ENCODE measurements at places on chromosomes 1 and 21.

DNA sequence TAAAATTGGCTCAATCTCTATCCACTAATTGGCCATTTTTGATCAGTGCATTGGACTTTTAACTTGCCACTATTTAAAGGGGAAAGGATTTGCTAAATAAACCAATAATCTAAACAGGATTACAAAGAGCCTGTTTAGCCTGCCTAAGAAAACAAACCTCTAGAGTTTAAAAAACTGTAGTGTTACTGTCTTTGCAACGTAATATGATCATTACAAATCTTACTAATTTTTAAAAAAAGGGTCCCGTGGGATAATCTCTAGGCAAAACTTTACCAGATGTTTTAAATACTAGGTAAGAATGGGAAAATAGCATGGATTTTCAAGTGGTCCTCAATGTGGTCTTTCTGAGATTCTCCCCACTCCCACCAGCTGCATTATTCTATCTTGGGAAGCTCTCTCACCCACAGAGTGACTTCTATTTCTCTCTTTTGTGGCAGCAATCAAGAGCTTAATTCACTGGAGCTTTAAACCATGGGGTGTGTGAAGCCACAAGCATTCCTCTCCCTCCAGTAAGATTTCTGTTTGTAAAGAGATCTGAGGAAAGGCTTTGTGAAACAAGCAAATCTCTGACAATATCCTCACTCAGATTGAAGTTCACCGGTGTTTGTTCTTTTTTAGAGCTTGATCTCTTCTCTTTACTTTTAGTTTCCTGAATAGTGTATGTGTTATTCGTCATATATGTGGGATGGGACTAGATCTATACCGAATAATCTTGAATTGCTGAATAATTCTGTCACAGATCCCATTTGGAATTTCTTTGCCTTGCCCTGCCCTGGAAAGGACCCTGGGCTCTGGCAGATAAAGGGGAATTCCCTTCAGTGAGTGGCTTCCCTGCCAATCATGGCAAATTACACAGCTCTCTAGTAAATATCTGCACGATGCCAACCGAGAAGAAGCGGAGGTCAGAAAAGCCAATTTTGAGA is 132.2 kb downstream of the TLR5 start:
- no peak for DNase-seq

DNA sequence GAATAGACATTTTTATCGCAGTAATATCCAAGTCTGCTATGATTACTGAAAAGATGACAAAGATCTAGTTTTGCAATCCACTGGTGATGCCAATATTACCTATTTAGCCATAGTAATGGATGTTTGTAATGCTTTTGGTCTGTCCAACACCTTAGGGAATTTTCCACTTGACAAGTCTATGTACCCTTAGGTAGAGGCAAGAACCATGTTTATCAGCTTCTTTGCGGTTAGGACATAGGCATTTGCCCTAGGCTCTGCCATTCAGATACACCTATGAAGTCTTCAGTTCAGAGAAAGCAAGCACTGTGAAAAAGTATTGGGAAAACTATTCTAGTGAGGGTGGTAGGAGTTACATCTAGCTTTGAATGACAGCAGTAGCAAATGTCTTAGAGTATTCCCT is 40.2 kb upstream of the SLC35D1 start:
- DNase-seq, result no peak

- no peak for DNase-seq
Measured at GRCh38 chr1:94544706-94545490, 3.3 kb upstream of the F3 start.

- no peak for DNase-seq
Measured at GRCh38 chr1:2560299-2561073, 4.3 kb downstream of the TNFRSF14 start.

DNA sequence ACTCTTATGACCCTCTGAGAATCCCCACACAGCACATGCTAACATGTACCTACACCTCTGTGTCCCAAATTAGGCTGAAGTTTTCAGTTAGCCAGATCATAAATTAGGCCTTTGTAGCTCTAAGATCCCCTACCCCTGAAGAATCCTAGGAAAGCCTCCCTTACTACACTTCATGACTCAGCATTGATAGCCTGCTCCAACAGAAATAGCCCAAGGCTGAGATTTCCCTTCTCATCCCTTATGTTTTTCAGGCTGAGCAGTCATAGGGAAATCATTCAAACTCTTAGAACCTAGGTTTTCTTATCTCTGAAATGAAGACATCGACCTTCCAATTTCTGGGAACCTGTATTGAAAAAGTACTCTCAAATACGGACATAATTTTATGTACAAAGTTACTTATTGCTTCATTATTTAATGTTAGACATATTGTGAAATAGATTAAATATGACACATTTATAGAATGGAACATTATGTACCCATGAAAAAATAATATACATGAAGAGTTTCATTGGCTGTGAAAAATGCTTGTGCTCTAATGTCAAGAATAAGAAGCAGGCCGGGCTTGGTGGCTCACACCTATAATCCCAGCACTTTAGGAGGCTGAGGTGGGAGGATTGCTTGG is 122.4 kb upstream of the UBE2U start:
- DNase-seq, result no peak

GRCh38 chr21:42373196-42373907 is 7.0 kb upstream of the TFF1 start:
- no peak for DNase-seq

GRCh38 chr1:235582130-235582529 is 67.5 kb downstream of the GNG4 start:
- DNase-seq, result no peak

GRCh38 chr1:154567386-154568156 is at the start of gene CHRNB2:
Gene CHRNB2, plus strand, starts transcription at chr1:154567778. Its CDS starts 267 bp downstream, at chr1:154568045.
- peak; percentile 78 for DNase-seq

DNA sequence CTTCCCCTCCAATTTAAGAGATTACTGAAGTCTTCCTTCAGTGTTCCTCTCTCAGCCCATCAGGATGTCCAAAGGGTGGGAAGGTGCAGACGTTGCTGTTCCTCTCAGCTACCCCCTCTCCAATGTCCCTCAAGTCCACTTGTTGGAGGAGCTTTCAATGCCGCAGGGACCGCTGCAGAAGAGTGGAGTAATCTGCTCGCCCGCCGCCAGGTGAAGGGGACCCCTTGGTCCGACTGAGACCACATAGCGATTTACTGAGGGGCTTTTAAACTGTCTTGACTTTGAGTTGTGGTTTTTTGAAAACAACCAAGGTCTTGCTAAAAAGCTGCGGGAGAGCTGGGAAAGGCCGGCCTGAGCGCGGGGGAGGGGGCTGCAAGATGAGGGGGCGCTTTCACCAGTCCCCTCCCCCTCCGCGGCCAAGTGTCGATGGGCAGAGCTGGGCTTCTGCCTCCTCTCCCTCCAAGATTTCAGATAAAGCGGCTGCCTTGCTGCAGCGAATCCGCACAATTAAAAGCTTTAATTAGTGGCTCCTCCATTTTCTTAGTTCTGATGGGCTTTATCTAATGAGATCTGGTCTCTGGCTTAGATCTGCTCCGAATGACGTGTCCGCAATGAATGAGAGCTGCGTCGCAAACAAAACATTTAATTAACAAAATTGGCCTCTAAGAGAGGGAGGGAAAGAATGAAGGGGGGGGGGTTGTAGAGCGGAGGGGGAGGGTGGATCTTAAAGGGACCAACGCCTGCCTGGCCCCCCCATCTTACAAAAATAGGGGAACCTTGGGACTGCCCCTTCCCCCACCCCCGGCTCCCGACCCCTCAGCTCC is 5.9 kb downstream of the LMO4 start:
- DNase-seq, result no peak

GRCh38 chr1:182240085-182240484 is 151.5 kb downstream of the GLUL start:
- DNase-seq, result no peak

GRCh38 chr21:10430005-10430404 is 91.4 kb upstream of the TPTE start:
- no peak for DNase-seq

GRCh38 chr21:45538381-45539045 is 3.7 kb downstream of the SLC19A1 start:
- DNase-seq, result peak; percentile 26

DNA sequence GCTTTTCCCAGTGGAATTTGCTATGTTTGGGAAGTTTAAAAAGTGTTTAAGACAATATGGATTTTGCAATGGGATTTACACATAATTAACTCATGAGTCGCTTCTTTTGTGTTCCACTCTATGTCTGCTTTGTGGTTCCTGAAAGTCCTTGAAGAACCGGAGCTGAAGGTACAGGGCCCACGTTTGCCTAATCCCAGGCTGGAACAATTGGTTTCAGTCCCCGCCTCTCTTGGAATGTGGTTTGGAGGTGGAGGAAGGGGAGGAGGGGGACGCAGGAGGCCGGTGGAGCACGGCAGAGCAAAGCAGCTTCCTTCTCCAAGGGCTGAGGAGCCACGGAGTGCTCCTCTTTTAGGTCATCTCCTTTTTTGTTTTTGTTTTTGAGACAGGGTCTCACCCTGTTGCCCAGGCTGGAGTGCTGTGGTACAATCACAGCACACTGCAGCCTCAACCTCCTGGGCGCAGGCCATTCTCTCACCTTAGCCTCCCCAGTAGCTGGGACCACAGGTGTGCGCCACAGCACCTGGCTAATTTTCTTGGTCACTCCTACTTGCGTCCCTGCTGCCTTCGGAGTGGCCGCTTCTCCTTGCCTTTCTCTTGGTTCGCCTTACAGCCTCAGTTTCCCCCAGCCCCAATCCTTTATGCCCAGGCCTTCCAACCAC is 129.5 kb upstream of the ERRFI1 start:
- no peak for DNase-seq

GRCh38 chr21:44295646-44296045 is 4.2 kb upstream of the PFKL start:
- no peak for DNase-seq

DNA sequence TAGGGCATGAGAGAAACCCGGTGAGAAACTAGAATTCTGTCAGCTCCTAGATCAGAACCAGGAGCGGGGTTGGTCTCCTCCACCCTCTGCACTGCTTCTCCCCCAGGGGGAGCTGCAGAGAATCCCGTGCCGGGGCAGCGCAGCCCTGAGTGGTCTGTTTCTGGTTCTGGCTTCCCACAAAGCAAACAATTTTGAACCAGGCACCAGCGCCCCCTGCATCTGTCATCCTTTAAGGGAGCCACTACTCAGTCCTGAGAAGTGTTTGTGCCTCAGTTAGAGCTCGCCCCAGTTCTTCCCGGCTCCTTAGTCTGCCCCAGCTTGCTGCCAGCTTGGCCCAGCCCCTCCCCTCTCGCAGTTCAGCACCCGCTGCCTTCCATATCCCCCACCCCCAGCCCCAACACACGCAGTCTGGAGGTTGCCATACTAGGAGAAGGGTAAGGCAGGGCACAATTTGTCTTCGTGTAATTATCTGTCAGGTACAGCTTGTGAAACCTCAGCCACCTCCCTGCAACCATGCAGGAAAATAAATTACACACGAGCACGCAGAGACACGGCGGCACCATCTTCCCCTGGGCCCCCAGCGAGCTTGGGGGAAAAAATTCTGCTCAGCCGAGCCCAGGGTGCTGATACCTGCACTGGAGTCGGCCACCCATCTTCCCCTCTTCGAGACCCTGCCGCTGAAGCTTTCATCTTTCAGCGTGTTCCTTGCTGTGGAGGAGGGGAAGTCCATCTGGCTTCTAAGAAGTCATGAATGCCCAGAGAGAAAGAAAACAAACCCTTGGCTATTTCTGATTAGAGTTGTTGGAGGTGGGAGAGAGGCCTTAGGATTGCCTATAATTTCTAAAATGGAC is 62.6 kb upstream of the CD1D start:
- DNase-seq, result no peak

GRCh38 chr1:54850069-54850730 is 36.8 kb downstream of the DHCR24 start:
- no peak for DNase-seq

DNA sequence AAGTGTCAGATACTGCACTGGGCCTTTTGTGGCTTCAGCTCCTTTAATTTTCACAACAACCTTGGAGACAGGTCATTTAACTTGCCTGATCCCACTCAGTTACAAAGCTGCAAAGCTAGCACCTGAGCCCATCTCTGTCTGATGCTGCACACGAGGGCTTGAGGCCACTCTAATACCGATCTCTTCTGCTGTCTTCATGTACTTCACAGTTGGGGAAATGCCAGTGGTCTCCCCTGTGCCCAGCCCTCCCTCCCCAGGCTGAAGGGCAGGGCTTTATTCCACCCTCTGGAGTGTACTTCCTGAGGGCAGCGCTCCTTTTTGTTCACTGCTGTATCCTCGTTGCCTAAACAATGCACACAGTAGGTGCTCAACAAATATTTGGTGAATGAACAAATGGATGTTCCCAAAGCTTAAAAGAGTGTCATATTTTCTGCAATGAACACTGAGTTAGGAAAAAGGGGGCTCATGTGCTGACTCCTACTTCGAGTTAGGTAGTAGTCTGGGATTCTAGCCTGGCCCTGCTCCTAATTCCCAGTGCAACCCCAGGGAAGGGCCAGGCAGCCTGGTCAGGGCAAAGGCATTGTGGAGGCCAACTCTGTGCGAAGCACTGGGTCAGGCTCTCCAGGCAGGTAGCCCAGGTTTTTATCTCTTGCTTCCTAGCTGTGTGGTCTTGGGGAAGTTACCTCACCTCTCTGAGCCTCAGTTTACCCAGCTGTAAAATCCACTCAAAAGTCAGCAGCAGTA is 1.1 kb downstream of the TMCO4 start:
- no peak for DNase-seq

- DNase-seq, result no peak
Measured at GRCh38 chr1:69172003-69173000, 395.4 kb upstream of the LRRC7 start.

DNA sequence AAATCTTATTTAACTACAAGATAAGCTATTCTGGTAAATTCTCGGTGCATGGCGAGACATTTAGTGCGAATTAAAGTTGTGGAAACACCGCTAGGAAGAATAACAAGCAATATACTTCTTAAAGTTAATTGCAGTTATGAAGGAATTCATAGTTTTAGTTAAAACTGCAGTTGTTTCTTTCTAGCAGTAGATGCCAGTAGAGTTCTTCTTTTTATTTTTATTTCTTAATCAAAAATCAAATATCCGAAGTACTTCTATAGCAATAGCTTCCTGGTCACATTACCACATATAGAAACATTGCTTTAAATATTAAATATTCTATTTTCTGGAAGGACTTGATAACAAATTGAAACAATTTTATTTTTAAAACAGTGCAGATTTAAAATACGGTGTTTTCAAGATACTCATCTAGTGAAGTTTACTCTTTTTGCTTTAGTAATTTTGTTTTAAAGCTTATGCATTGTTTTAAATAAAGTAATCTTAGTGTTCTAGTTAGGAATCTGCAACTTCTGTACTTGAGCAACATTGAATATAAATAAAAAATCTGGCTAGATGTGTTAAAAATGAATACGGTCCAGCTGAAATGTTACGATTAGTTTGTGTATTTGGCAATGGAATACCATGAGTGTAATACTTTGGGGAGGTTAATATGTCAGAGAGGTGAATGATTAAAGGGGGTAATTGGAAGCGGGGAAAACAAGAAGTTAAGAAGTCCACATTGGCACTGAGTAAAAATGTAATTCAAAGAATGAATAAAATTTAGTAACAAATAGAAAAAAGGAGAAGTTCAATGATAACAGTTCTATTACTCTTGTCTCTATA is 2.7 kb upstream of the PRKACB start:
- no peak for DNase-seq

DNA sequence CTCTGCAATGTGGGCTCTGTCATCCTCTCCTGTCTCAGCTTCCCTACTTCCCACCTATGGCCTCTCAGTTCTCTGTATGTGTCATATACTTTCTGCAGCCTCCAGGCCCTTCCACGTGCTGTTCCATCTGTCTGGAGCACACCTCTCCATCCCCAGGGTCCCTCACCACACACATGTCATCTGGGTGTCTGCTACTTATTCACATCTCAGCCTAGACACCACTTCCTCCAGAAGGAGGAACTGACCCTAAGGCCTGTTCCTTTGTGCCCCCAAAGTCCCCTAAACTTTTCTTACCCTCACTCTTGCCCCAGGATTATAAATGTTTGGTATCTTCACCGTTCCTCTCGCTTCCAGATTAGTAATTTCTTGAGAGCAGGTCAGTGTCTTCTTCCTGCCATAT is 10.1 kb downstream of the LACTBL1 start:
- DNase-seq, result no peak

Measured in activated CD4-positive, CD25-positive, alpha-beta regulatory T cell treated with anti-CD3 and anti-CD28 coated beads, Interleukin-2, amount 50 U/mL, for 72 hours (primary cell).